Cortex of kidney (tissue), 1 donor: ENCODE measurements at places on chromosomes 7 and 10.

DNA sequence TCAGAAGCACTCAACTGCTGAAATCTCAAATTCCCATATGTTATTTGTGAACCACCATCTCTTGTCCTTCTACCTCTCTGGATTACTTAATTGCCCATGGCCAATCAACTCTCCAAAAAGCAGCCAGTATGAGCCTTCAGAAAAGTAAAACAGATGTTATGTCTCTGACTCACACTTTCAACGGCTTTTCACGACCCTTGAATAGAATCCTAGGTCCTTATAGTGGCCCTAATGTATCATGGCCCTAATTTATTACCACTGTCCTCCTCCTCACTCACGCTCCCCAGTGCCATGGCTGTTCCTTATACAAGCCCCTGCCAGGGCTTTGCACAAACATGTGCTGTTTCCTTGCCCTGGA, 20.0 kb downstream of the ZNF438 start:
- DNase-seq: no peak

DNA sequence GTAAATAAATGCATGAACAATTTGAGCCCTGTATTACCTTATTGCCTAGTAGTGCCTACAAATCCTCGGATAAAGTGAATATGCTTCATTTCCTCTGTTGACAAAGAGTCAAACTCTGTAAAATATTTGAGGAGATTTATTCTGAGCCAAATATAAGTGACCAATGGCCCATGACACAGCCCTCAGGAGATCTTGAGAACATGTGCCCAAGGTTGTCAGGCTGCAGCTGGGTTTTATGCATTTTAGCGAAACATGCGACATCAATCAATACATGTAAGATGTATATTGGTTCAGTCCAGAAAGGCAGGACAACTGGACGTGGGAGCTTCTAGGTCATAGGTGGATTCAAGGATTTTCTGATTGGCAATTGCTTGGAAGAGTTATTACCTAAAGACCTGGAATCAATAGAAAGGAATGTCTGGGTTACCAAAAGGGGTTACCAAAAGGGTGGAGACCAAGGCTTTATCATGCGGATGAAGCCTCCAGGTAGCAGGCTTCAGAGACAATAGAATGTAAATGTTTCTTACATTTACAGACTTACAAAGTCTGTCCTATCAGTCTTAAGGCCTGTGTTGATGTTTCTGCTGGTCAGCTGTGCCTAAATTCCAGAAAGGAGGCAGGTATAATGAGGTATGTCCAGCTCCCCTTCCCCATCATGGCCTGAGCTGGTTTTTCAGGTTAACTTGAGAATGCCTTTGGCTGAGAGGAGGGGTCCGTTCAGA, 220.1 kb upstream of the FZD1 start:
- DNase-seq: no peak

- no peak for DNase-seq
Measured at GRCh38 chr7:137961200-137962177, 40.4 kb downstream of the CREB3L2 start.

DNA sequence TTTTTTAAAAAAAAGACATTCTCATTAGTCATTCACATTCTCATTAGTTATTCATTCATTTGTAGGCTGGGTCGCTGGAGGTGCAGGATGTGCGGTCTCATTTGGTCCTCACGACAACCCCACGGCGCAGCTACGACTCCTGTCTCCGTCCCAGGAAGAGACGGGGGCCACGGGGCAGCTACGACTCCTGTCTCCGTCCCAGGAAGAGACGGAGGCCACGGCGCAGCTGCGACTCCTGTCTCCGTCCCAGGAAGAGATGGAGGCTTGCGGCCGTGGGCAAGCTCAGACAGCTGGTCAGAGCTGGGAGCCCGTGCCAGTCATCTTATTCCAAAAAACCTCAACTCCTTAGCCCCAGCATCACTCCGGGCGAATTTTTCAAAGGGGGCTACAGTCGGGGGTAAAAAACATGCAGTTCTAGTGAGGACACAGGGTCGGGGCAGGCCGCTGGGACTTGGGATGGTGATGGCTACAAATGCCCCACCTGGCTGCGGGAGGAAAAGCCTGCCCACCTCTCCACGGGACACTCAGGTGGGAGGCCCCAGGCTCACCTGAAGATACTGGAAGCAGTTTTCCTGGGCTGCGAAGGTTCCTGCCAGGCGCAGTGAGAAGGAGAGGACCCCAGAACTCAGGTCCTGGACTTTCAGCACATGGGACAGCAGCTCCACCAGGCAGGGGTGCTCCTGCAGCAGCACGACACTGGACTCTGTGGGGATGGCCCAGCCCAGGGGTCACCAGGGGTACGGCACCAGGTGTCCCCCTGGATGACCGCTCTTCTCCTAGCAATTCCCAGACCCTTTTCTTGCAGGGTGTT, 8.3 kb downstream of the BRAT1 start:
- no peak for DNase-seq

GRCh38 chr7:55570218-55570873, 2.0 kb downstream of the VOPP1 start:
- DNase-seq: no peak

DNA sequence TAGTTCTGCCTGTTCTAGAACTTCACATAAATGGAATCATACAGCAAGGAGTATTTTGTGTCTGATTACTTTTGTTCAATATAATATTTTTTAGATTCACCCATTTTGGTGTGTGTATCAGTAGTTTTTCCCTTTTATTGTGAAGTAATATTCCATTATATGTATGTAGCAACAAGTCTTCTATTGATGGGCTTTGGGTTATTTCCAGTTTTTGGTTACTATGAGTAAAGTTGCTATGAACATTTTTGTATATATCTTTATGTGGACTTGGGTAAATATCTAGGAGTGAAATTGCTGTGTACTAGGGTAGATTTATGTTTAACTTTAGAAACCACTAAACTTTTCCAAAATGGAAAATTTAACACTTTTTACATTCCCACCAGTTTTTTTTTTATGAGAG, 35.7 kb downstream of the ADK start:
- no peak for DNase-seq

- no peak for DNase-seq
Measured at GRCh38 chr7:4071370-4072058, 610.6 kb upstream of the FOXK1 start.

GRCh38 chr7:128045766-128046165, 14.5 kb upstream of the LRRC4 start:
- no peak for DNase-seq
